ENCODE measurements at places on chromosomes 1 and 21.

- no peak for DNase-seq
- H3K4me1 ChIP-seq: peaks cover 11% of the 10 kb centered on the region
- H3K36me3 ChIP-seq: no peaks in the 10 kb centered on the region
- no peak overlapping the region for H3K4me3 ChIP-seq
- no peak overlapping the region for H3K27ac ChIP-seq
- H3K27me3 ChIP-seq: no peaks in the 10 kb centered on the region
Measured at GRCh38 chr1:235500971-235501540, 3.2 kb downstream of the B3GALNT2 start.

DNA sequence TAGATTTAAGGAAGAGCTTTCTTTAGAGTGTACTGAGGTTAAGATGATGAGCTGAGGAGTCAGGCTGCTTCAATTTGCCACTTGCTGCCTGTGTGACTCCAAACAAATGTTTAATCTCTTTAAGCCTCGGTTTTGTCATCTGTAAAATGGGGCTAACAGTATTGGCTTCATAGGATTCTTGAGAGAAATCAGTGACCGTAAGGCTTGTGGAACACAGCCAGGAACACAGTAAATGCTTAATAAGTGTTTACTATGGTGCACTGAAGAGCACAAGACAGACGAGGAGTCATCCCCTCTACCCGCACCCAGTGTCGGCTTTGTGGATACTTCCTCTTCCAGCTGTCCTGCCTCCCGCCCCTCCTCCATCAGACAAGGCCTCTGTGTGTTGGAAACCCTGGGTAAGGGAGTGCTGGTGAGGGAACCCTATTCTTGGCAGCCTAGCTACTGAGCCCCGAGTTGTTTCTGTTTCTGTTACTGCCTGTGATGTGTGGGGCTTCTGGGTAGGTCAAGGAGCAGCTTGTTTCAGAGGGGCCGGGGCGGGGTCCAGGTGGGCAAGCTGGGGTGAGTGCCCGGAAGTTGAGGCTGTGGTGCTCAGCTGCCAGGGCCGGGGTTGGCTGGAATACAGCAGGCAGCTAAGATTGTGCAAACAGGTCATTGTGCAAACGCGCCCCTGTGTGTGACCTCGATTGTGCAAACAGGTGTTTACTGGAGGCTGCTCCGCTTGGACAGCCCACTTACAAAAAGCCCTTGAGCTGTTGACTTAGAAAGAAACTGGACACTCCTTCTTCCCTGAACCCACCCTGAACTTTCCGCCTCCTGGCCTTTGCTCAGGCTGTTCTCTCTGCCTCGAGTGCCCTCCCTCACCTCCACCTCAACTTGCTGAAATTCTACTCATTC, 4.0 kb upstream of the CSF3R start:
- H3K27me3 ChIP-seq: no peaks in the 10 kb centered on the region
- peak; percentile 39 for DNase-seq
- H3K36me3 ChIP-seq: no peaks in the 10 kb centered on the region
- peak overlapping the region; percentile 33 for H3K4me3 ChIP-seq

DNA sequence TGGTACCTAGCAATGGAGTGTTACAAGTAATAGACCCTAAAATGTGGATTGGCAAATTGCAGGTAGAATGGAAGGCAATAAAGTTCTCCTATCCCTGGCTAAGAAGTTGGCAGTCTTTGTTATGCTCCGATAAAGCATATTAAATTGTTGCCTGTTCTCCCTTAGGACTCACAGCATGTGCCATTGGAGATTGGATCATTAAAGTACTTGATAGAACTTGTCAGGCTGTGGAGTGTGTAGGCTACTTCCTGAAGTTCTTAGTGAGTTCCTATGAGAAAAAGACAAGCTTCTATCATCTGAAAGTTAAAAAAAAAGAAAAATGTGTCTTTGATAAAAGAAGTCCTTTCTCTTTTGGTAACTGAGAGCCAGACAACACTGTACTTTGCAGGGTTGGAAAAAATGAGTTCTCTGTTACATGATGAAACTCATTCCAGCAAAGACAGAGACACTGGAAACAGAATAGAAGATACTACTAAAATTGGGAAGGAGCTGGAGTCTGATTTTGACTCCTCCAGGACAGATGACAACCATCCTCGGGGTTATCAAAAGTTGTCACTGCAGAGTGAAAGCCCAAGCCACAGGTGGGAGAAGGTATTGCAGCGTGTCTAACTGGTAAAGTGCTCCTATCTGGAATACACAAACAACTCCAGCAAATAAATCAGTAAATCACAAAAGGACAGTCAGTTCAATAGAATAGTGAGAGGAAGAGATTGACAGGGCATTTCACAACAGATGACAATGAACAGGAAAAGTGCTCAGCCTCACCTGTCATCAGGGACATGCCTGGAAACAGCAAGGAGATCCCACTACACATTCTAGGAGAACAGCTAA, 87.5 kb upstream of the WDR26 start:
- no peaks in the 10 kb centered on the region for H3K36me3 ChIP-seq
- H3K4me1 ChIP-seq: peaks cover 4% of the 10 kb centered on the region
- peaks cover 2% of the 10 kb centered on the region for H3K27me3 ChIP-seq
- DNase-seq: no peak
- H3K4me3 ChIP-seq: no peak overlapping the region

DNA sequence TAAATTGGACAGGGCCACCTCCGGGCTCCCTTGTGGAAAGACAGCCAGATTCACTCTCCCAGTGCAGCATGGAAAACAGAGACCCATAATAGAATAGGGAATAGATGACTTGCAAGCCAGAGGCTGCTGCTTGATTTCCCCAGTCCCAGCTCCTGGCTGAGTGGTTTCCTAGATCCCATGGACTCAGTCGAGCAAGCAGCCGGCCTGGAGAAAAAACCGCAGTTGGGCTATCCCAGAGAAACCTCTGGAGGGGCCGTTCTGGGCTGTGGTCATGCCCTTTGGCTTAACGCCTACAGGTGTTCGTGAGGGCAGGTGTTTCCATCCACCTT, 61.7 kb downstream of the ELK4 start:
- H3K36me3 ChIP-seq: no peaks in the 10 kb centered on the region
- H3K4me3 ChIP-seq: peak overlapping the region; percentile 33
- H3K27ac ChIP-seq: no peak overlapping the region
- H3K27me3 ChIP-seq: peaks cover 54% of the 10 kb centered on the region

GRCh38 chr1:165036403-165036802, 320.1 kb downstream of the LMX1A start:
- H3K27me3 ChIP-seq: no peaks in the 10 kb centered on the region
- H3K36me3 ChIP-seq: no peaks in the 10 kb centered on the region
- H3K4me1 ChIP-seq: no peaks in the 10 kb centered on the region

DNA sequence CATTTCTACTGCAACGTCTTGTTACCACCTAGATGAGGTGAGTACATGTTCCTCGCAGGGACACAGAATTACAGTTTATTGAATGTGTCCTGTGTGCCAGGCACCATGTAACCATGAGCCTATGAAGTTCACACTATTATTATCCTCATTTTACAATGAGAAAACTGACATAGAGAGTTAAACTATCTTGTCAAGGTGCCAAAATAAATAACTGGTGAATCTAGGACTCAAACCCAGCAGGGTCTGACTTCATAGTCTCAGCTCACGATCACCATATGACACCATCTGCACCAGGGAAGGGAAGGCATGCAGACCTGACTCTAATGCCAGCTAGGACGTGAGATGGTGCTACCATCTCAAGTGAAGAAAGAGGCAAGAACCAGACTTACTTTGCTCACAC, 2.4 kb downstream of the SELE start:
- H3K27me3 ChIP-seq: no peaks in the 10 kb centered on the region
- H3K27ac ChIP-seq: no peak overlapping the region
- H3K4me3 ChIP-seq: no peak overlapping the region
- no peaks in the 10 kb centered on the region for H3K4me1 ChIP-seq
- no peak for DNase-seq

DNA sequence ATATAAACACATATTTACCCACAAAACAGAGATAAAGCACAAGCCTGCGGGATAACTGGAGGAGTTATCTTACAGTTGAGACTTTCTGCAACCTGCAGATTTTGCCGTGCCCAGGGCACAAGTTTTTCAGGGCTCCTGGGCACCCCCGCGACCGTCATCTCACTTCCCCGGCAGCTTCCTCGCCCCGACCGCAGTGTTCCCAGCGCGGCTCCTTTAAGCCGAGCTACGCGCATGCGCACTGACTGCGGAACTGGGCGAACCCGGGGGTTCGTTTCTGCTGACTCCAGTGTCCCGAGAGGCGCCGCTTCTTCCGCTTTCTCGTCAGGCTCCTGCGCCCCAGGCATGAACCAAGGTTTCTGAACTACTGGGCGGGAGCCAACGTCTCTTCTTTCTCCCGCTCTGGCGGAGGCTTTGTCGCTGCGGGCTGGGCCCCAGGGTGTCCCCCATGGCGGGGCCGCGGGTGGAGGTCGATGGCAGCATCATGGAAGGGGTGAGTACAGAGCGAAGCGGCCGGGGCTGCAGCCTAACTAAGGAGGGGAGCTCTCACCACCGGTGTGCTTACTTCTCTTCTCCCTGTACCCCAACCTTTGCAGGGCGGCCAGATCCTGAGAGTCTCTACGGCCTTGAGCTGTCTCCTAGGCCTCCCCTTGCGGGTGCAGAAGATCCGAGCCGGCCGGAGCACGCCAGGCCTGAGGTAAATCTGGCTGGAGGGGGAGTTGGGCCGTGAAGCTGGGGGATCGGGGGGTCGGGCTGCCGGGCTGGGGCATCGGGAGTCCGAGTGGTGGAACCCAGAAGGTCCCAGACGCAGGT, at the start of gene RTCA:
Gene RTCA (plus strand): TSS at position 286 of the 810 bp plus-strand sequence. CDS start 160 bp downstream, at position 446.
- peaks cover 10% of the 10 kb centered on the region for H3K4me1 ChIP-seq
- peak; percentile 88 for DNase-seq
- peaks cover 26% of the 10 kb centered on the region for H3K36me3 ChIP-seq
- peak within 1 kb of the TSS; percentile 99 for H3K27ac ChIP-seq
- no peaks in the 10 kb centered on the region for H3K27me3 ChIP-seq
- H3K4me3 ChIP-seq: peak within 1 kb of the TSS; percentile 99

GRCh38 chr1:17235135-17235885, 13.6 kb upstream of the PADI3 start:
- peaks cover 17% of the 10 kb centered on the region for H3K27me3 ChIP-seq
- no peaks in the 10 kb centered on the region for H3K36me3 ChIP-seq
- H3K4me1 ChIP-seq: peaks cover 2% of the 10 kb centered on the region
- H3K27ac ChIP-seq: peak overlapping the region; percentile 69
- H3K4me3 ChIP-seq: no peak overlapping the region
- no peak for DNase-seq

- H3K36me3 ChIP-seq: no peaks in the 10 kb centered on the region
- no peak for DNase-seq
- H3K27ac ChIP-seq: no peak overlapping the region
- H3K27me3 ChIP-seq: peaks cover 8% of the 10 kb centered on the region
- H3K4me1 ChIP-seq: peaks cover 22% of the 10 kb centered on the region
Measured at GRCh38 chr1:223423641-223424233, 30.5 kb downstream of the CCDC185 start.

DNA sequence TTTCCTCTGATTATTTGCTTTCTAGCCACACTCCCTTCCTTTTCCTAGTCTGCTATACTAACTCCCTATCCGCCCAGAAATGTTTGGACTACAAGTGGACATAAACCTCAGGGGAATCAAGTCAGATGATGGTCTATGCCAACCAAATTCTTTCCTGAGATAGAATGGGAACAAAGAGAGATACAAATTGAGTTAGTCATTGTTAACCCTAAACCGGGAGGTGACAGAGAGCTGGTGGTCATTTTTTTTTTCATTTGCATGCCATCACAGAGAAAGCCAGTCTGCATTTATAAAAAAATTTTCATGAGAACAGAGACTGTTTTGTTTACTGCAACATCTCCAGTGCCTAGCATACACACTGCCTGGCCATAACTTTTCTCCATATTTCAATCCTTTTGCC, 35.0 kb downstream of the MYSM1 start:
- no peak overlapping the region for H3K27ac ChIP-seq
- H3K36me3 ChIP-seq: peaks cover 29% of the 10 kb centered on the region
- H3K27me3 ChIP-seq: no peaks in the 10 kb centered on the region
- no peak overlapping the region for H3K4me3 ChIP-seq

DNA sequence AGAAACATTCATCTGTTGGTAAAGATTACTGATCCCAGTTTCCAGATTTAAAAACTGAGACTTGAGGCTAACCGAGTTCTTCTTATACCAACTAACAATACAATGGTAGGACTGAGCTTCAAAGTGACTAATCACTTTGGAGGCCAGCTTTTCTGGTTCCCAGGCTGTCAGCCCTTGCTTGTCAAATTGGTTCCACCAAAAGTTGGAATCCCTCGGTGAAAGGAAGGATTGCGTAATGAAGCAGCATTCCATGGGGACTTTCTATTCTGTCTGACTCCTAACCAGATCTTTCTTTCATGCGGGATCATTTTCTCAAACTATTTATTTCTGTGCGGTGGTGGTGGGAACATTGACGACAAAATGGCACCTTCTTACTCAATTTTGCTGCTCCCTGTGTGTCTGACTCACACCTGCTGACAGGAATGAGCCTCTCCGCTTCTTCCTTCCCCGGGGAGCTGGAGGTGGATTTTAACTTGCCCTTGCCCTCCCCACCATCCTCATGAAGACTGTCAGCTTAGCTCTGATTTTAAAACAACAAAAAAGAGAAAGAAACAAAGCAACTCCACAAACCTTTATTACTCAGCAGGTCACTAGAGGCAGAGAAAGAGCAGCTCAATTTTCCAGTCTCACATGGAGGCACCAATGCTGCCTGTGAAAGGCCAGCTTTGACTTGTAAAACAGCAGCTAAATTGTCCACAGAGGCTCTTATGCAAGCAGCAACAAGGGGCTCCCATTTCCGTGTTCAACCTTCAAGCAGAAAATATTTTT, 32.9 kb upstream of the RASAL2 start:
- peaks cover 2% of the 10 kb centered on the region for H3K27me3 ChIP-seq
- peaks cover 11% of the 10 kb centered on the region for H3K4me1 ChIP-seq
- no peak overlapping the region for H3K4me3 ChIP-seq
- DNase-seq: no peak
- peak overlapping the region; percentile 84 for H3K27ac ChIP-seq

DNA sequence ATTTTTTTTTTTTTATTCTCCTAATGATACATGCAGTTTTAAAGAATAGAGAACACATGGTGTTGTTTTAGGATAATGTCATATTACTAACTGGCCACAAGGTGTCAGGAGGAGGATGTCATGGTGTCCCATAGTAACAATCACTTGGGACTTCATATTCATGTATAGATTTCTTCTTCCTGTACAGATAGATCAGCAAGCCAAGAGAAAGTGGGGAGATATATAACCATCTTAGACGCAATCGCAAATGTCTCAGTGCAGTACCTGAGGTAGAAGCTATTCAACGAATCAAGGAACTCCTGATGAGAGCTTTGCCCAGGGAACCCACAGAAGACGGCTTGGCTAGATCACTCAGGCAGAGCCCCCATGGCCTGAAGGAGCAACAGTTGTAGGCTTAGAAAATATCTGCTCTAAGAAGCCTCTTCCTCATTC, 12.3 kb downstream of the OR2T11 start:
- no peak overlapping the region for H3K4me3 ChIP-seq
- H3K36me3 ChIP-seq: no peaks in the 10 kb centered on the region
- no peak overlapping the region for H3K27ac ChIP-seq
- no peak for DNase-seq
- no peaks in the 10 kb centered on the region for H3K27me3 ChIP-seq
- H3K4me1 ChIP-seq: no peaks in the 10 kb centered on the region

DNA sequence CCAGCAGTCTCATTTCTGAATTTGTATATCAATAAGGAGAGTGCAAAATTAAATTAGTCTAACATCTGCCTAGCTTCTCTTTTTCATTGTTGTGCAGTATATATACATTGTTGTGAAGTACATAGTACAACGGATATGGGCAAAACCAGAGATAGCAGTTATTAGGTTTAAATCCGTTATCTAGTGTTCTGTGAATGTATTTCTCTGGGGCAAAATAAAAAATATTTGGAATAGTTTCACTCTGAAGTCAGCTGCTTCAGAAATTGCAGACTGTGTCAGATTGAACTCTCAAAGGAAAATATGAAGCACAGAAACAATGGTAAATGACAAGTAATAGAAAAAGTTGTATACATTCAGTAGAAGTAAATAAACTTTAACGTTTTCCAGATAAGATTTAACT, 836.5 kb upstream of the CXADR start:
- no peaks in the 10 kb centered on the region for H3K27me3 ChIP-seq
- no peak for DNase-seq
- no peak overlapping the region for H3K4me3 ChIP-seq

All from progenitor cell of endocrine pancreas (in vitro differentiated cells).